ENCODE measurements at places on chromosomes 5 and 9.

- no peak for ATAC-seq
These were observed 112.7 kb upstream of the ITGA1 start for GRCh38 chr5:52674815-52675545.

DNA sequence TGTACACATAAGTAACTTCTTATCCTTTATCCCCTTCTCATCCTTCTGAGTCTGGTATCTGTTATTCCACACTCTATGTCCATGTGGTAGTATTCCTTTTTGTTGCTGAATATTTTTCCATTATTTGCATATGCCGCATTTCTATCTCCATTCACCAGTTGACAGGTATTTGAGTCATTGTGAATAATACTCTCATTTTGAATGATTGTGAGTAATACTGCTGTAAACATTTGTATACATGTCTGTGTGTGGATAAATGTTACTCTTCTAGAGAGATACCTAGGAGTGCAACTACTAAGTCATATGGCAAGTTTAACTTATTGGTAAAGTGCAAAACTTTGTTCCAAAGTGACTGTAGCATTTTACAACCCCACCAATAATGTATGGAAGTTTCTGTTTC lies 15.6 kb downstream of the RIC1 start:
- ATAC-seq, result no peak

DNA sequence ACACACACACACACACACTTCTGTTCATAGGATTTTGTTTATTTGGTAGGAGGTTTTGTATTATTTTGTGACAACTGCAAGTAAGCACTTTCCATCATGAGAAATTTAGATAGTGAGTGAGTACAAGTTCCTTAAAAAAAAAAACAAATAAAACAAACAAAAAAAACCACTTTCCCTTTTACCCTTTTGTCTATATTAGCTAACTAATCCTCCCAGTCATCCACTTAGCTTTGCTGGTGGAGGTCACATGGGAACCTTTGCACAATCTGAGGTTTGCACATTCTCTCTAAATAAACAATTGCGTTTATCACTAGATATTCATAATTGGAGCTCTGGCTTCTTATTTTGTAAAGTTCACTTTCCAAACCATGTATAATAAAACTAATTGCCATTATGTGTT lies 6.8 kb downstream of the ITGA1 start:
- ATAC-seq, result no peak

- no peak for ATAC-seq
These were observed 98.2 kb upstream of the PRR16 start for GRCh38 chr5:120365656-120366446.

GRCh38 chr5:54363669-54364068 lies 53.3 kb upstream of the ARL15 start:
- ATAC-seq, result no peak

- no peak for ATAC-seq
These were observed 20.5 kb upstream of the FER start for GRCh38 chr5:108727236-108727650.

- peak; percentile 36 for ATAC-seq
These were observed 6.1 kb upstream of the PANK3 start for GRCh38 chr5:168585119-168585856.
